ENCODE measurements at places on chromosomes 7 and 10.
A peak's percentile ranks its signal among the peaks of the same experiment; 100 is the strongest.

- DNase-seq: no peak
These were observed at the start of gene PRSS1 for GRCh38 chr7:142749218-142749993. PRSS1 (plus strand) TSS chr7:142749472; CDS start chr7:142749485, 13 bp downstream.

GRCh38 chr10:34091635-34092195, 723.4 kb downstream of the PARD3 start:
- no peak for DNase-seq

DNA sequence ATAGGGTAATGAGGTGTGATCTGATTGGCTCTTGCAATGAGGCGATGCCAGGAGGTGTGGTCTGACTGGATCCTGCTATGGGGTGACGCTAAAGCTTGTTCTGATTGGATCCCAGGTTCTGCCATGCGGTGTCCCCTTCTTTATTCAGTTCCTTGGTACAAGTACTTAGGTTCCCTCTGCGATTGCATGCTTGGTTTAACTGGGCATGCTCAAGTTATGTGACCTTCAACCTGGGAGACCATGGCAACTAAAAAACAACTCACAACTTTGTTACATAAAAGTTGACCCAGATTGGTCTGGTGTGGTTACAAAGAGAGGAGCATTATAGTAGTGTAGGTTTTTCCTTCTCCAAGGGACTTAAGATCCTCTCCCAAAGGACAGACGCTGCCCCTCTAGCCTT, 49.5 kb upstream of the DNAJC1 start:
- no peak for DNase-seq

DNA sequence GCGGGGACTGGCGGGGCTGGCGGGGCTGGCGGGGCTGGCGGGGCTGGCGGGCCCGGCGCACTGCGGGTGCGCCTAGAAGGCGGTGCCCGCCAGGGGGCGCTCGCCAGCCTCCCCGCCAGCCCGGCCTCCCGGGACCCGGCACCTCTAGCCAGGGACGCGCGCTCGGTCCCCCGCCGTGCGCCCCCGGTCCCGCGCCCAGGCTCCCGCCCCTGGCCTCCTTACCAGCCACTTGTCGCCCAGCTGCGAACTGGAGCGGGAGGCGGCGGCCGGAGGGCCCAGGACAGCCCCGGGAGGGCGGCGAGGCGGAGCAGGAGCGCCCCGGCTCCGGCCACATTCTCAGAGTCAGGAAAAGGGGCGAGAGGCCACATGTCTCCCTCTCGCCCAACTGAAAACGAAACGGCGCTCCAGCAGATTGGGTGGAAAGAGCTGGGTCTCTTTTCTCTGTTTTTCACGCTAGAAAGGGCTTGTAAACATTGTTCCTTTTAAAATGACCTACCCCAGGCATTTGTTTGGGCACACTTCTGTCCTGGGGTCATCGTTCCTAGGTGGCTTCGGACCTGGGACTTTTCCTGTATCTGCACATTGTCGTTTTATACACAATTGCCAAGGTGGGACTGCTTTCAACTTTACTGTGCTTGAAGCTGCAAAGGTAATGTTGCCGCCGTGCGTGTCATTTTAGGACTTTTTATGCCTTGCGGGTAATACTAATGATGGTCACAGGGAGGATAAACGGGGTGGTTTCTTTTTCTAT, 378 bp upstream of the PRKCQ start:
- peak; percentile 89 for DNase-seq

- no peak for DNase-seq
These were observed 54.6 kb upstream of the PITRM1 start for GRCh38 chr10:3226960-3227744.

- no peak for DNase-seq
These were observed 172.2 kb upstream of the COL1A2 start for GRCh38 chr7:94222516-94222915.

GRCh38 chr7:65962033-65962432, 20.0 kb downstream of the GUSB start:
- DNase-seq: no peak

DNA sequence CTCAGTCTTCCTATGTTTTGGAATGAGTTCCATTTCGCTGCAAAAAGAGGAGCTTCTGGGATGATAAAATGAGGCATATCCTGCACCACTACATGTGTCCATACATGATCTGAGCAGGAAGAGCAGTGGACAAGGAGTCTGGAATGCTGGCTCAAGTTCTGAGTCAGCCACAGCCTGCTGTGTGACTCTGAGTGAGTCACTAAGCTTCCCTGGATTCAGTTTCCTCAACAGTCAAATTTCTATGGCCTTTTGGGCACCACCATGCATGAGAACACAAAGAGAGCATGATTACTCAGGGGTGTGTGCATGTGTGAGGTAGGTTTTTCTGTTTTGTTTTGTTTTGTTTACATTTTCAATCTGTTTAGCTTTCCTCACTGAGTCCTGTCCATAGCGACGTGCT, 254.6 kb downstream of the ANKRD30A start:
- no peak for DNase-seq

- peak; percentile 14 for DNase-seq
These were observed 795 bp downstream of the LHFPL3 start for GRCh38 chr7:104328970-104329825.

- DNase-seq: no peak
These were observed 184.0 kb upstream of the RNF32 start for GRCh38 chr7:156456503-156457115.

GRCh38 chr10:14191407-14191806, 139.3 kb downstream of the FRMD4A start:
- no peak for DNase-seq
